ENCODE measurements at places on chromosomes 12 and 14. TPM values are rescaled to one million over a fixed set of nuclear protein-coding genes. Genes with fewer than 3 reads are reported as not detected.

The AQP5 gene
- polyA plus RNA-seq = not detected

The APOF gene
- not detected for polyA plus RNA-seq

The C14orf39 gene
- polyA plus RNA-seq = not detected

GRCh38 chr12:43585676-43586075 lies 33.7 kb upstream of the ADAMTS20 start:
- DNase-seq = no peak

GRCh38 chr14:102917469-102918211 lies 4.8 kb upstream of the AMN start:
- DNase-seq = peak; percentile 52

DNA sequence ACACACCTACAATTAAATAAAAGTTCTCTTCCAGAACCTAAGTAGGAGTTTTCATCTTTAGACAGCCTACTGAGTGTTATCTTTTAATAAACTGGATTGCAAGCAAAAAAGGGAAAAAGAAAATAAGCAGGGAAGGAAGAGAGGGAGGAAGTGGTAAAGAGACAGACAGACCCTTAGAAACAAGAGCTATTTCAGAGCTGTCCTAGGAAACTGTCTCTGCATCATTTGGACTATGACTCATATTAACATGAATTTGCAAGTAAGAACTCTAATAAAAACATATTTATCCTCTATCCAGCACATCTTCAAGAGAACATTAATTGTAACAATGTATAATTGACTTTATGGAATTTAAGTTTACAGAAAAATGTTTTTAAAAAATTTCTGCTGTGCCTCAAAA lies 438.8 kb upstream of the USP15 start:
- no peak for DNase-seq

GRCh38 chr12:5614256-5614655 lies 182.3 kb downstream of the NTF3 start:
- no peak for DNase-seq

- no peak for DNase-seq
Observed at GRCh38 chr12:67952787-67953186, 36.5 kb upstream of the IFNG-AS1 start.

- DNase-seq = no peak
Observed at GRCh38 chr12:4496145-4496838, 42.4 kb upstream of the RAD51AP1 start.

- no peak for DNase-seq
Observed at GRCh38 chr12:130158754-130159059, 3.6 kb upstream of the FZD10 start.
